ENCODE measurements at places on chromosomes 12 and 14.

GRCh38 chr14:101947577-101947903 is 16.8 kb upstream of the DYNC1H1 start:
- no peak for DNase-seq

DNA sequence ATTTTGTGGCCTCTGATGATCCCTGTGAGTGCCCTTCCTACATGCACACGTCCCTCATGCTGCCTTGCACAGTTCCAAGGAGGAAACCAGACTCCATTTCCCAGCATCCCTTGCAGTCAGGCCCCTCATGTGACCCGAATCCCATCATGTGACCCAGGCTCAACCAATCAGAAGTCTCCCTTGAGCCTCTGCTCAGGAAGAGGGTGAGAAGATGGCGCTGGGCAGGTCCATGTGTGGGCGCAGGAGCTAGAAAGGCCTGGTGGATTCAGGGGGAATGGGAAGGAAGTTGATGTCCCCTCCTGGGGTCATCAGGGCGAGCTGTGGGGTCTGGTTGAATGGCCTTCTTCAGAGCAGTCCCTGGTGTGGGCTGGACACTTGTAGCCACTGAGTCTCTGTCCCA is 240.5 kb downstream of the ADGRD1 start:
- no peak for DNase-seq

GRCh38 chr12:127984386-127985055 is 282.4 kb upstream of the TMEM132C start:
- DNase-seq = no peak

DNA sequence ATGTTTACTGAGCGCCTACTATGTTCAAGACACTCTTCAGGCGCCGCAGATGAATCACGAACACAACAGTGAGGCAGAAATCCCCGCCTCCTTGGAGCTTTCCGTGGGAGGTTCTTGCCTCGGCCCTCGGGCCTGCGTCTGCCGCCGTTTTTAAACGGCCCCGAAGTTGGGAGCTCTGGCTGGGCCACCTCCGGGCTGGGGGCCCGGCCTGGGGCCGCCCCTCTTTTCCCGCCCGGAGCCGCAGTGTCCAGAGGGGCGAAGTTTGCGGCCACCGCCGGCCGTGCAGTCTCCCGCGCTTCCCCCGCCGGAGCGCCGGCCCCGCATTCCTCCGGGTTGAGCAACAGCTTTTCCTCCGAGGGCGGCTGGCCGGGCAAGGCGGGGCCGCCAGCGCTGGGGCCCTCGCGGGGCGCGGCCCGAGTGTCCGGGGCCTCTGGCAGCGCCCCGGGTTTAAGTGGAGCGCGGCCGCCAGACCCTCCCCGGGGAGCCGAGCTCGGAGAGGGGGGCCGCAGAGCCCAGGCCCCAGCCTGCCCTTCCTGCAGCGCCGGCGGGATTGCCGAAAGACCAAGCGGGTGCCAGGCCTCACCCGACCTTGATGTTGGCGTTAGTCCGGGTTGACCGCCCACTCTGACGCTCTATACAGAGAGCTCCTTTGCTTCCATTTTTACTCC is 18.7 kb upstream of the CTDSP2 start:
- peak; percentile 36 for DNase-seq
